ENCODE measurements at places on chromosomes 6 and 20.

- peak; percentile 21 for DNase-seq
Observed at GRCh38 chr20:11544029-11544678, 373.5 kb upstream of the BTBD3 start.

DNA sequence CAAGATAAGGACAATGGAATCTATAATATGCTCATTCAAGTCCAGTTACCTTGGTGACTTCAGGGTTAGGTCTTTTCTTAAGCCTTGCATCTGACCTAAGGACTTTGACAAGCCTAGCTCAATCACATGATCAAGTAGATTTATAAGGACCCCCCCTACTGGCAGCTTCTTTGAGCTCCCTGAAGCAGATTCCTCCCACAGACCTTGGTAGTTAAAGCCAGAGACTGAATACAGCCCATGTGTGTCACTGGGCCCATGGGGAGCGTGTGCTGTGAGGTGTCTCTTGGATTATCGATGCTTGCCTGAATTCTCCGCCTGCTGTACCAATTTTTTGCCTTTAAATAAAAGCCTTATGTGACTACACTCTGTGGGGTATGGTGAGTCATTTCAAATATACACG, 372.7 kb upstream of the RGS17 start:
- no peak for DNase-seq

DNA sequence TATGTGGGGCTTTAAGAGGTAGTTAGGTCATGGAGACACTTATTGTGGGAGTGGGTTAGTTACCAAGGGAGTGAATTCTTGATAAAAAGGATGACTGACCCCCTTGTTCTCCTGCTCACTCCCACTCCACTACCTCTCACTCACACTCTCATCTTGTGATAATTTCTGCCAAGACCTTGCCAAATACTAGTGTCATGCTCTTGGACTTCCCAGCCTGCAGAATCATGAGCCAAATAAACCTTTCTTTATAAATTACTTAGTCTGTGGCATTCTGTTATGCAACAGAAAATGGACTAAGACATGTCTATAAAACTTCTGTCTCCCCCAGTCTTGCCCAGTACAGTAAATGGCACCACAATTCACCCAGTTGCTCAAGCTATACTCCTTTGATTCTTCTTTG, 93.3 kb downstream of the COL21A1 start:
- DNase-seq: no peak

- DNase-seq: no peak
Observed at GRCh38 chr6:125164696-125165095, 11.1 kb downstream of the TPD52L1 start.

- no peak for DNase-seq
Observed at GRCh38 chr6:61538801-61539200, 747.2 kb downstream of the KHDRBS2 start.

DNA sequence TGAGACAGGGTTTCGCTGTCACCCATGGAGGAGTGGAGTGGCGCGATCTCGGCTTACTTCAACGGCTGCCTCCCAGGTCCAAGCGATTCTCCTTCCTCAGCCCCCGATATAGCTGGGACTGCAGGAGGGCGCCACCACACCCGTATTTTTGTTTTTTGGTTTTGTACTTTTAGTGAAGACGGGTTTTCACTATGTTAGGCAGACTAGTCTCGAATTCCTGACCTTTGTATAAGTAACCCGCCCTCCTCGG, 115.4 kb upstream of the BTN3A2 start:
- no peak for DNase-seq

- no peak for DNase-seq
Observed at GRCh38 chr6:21149470-21149869, 444.1 kb upstream of the SOX4 start.

GRCh38 chr6:112874881-112875280, 527.8 kb downstream of the RFPL4B start:
- no peak for DNase-seq

DNA sequence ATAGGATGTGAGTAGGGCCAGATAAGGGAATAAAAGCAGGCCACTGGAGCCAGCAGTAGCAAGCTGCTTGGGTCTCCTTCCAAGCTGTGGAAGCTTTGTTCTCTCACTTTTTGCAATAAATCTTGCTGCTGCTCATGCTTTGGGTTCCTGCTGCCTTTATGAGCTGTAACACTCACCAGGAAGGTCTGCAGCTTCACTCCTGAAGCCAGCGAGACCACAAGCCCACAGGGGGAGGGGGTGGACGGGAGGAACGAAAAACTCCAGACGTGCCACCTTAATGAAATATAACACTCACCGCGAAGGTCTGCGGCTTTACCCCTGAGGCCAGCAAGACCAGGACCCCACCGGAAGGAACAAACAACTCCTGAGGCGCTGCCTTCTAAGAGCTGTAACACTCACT, 1324.4 kb upstream of the EYS start:
- no peak for DNase-seq

GRCh38 chr6:9295644-9296043, 860.3 kb upstream of the SLC35B3 start:
- DNase-seq: no peak

GRCh38 chr20:16514140-16514539, 59.1 kb downstream of the KIF16B start:
- DNase-seq: no peak

- no peak for DNase-seq
Observed at GRCh38 chr6:3137057-3137777, 18.7 kb downstream of the BPHL start.

GRCh38 chr6:29748391-29749307, 25.4 kb downstream of the HLA-F start:
- DNase-seq: peak; percentile 93

- DNase-seq: no peak
Observed at GRCh38 chr6:145373826-145374225, 361.5 kb downstream of the EPM2A start.

- DNase-seq: no peak
Observed at GRCh38 chr6:13763740-13764381, 50.5 kb downstream of the MCUR1 start.

DNA sequence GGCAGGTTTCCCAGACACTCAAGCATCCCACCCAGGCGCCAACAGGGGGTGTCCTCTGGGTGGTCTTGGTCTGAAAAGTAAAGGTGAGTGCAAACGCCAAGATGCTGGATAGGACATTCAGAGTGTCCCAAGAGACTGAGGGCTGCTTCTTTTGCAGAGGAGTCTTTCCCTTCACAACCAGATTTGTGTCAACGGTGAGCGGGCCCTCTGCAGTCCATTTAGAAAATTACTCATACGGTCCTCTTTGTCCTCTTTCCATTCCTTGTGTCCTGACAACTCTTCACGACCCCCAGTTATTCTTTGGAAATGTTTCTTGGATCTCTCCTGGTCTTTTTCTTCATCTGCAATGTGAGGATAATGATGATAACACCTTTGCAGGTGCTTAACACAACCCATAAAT, 257.8 kb downstream of the CDC5L start:
- DNase-seq: no peak

DNA sequence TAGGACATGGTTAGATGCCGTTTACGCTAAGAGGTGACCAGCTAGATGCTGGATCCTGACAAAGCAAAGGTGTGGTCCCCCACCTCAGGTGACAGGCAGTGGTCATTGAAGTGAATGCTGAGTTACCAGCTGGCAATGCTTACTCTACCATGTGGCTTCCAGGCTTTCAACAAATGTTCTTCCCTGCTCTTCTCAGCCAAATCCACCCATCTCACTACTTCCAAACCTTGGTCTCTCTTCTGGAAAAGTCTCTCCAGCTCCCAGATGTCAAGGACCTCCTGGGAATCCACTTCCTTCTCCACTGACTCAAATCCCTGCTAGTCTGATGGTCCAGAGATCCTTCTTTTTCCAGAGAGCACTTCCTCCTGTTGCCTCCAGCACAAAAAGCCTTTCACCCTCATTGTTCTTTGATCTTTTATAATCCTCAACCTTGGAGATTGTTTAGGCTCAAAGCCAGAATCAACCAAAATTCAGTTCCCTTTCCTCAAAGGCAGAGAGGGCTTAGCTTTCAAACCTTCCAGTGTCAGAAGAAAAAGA, 228.0 kb downstream of the ZNF217 start:
- DNase-seq: no peak

- DNase-seq: no peak
Observed at GRCh38 chr6:117444600-117444999, 18.9 kb upstream of the ROS1 start.

DNA sequence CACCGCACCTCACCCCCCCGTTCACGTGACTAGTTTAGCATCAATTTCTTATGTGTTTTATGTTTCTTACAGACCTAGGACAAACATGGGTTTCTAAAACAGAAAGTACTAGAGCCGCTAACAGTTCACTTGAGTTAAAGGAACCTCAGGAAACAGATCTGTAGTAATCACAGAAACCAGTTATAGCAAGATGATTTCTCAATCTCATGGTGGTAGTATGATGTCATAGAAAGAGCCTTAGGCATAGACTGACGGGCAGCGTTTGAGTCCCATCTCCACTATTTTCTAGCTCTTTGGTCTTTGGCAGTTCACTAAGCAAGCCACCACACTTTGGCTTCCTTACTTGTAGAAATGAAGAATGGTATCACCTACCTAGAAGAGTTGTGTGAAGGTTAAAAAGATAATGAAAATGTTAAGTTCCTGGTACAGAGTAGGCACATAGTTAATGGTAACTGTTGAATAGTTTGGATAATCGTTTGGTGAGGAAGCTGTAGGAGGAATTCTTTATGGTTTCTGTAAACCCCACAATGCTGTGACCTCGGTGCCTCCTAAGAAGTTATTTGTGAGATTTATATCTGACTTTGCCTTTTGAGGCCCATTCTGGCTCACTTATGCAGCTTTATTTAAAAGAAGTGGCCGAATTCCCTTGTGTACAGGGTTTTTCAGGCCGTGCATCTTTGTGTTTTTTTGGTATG, 21.3 kb downstream of the CTNNBL1 start:
- DNase-seq: no peak

GRCh38 chr6:54958446-54958845, 111.9 kb downstream of the FAM83B start:
- DNase-seq: no peak

Measured in GM12891 (cell line).